ENCODE measurements at places on chromosomes 12 and 14. TPM values are rescaled to one million over a fixed set of nuclear protein-coding genes. Genes with fewer than 3 reads are reported as not detected.

- no peak overlapping the region for H3K27ac ChIP-seq
- H3K27me3 ChIP-seq = no peaks in the 10 kb centered on the region
- no peak for DNase-seq
Observed at GRCh38 chr14:30260833-30261607, 297.9 kb upstream of the G2E3 start.

- H3K36me3 ChIP-seq = no peaks in the 10 kb centered on the region
- no peak overlapping the region for H3K4me3 ChIP-seq
- peaks cover 29% of the 10 kb centered on the region for H3K4me1 ChIP-seq
- no peaks in the 10 kb centered on the region for H3K27me3 ChIP-seq
- DNase-seq = no peak
Observed at GRCh38 chr12:109388167-109388563, 40.5 kb downstream of the MYO1H start.

- no peak overlapping the region for H3K4me3 ChIP-seq
- no peak overlapping the region for H3K27ac ChIP-seq
- DNase-seq = no peak
- no peaks in the 10 kb centered on the region for H3K27me3 ChIP-seq
Observed at GRCh38 chr12:120965534-120966091, 12.7 kb upstream of the HNF1A start.

- no peak for DNase-seq
- no peak overlapping the region for H3K4me3 ChIP-seq
- H3K27ac ChIP-seq = no peak overlapping the region
- no peaks in the 10 kb centered on the region for H3K4me1 ChIP-seq
- no peaks in the 10 kb centered on the region for H3K27me3 ChIP-seq
Observed at GRCh38 chr12:59787610-59788009, 191.8 kb downstream of the SLC16A7 start.

DNA sequence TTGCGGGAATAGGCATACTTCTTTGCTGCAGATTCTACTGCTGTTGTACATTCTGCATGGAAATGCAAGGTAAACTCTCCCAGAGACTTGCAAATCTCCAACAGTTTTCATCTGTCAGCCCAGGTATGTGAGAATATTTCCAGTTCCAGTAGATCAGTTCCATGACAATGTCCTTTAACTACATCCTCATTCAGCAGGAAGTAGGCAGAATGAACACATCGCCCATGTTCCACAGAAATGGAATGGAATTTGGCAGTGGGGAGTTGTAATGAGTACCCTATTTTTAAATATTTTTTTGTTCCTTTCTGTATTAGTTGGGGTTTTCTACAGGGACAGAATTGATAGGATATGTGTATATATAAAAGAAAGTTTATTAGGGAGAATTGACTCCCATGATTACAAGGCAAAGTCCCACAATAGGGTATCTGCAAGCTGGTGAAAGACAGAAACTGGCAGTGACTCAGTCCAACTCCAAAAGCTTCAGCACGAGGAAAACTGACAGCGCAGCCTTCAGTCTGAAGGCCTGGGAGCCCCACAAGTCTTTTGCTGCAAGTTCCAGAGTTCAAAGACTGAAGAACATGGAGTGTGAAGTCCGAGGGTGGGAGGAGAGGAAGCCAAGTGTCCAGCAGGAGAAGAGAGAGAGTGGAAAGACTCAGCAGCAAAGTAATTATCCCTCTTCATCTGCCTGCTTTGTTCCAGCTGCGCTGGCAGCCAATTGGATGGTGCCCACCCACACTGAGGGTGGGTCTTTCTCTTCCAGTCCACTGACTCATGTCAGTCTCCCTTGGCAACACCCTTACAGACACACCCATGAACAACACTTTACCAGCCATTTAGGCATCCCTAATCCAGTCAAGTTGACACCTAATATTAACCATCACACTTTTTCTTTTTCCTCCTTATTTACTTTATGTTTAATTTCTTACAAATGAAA is 110.4 kb upstream of the SCAF11 start:
- no peaks in the 10 kb centered on the region for H3K36me3 ChIP-seq
- H3K4me1 ChIP-seq = no peaks in the 10 kb centered on the region
- no peak overlapping the region for H3K27ac ChIP-seq
- no peak overlapping the region for H3K4me3 ChIP-seq

- H3K27me3 ChIP-seq = no peaks in the 10 kb centered on the region
- H3K4me1 ChIP-seq = no peaks in the 10 kb centered on the region
- H3K4me3 ChIP-seq = no peak overlapping the region
- H3K27ac ChIP-seq = no peak overlapping the region
Observed at GRCh38 chr12:42261708-42262107, 23.7 kb upstream of the YAF2 start.

DNA sequence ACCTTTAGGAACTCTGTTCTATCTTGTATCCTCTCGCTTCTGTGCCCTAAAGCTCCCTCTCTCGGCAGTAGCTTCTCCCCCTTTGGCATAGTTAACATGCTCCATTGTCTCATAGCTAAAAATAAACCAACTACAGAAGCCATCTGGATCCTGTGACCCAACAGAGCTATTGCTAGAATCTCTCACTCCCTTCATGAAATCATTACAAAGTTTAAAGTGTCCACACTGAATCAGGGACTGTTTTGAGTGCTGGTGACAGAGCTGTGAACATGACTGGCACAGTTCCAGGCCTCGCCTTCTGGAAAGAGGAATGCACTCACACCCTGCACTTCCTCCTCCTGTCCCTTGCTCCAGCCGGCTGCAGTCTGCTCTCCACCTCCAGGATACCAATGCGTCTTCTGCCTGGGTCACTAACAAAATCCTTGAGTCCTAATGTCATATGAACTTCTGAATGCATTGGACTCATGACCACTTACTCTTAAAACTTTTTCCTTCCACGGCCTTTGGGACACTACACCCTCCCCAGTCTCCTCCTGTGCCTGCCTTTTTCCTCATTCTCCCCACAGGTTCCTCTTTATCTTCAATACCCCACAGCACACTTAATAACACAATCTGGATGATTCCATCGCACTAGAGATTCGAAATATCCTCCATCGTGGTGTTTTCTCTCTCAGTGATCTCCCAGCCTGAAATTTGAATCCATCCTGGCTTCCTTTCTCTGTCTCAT is 13.2 kb downstream of the PLBD1 start:
- peaks cover 13% of the 10 kb centered on the region for H3K4me1 ChIP-seq
- H3K27me3 ChIP-seq = no peaks in the 10 kb centered on the region
- no peaks in the 10 kb centered on the region for H3K36me3 ChIP-seq
- DNase-seq = peak; percentile 87
- H3K4me3 ChIP-seq = no peak overlapping the region
- H3K27ac ChIP-seq = peak overlapping the region; percentile 40

- no peaks in the 10 kb centered on the region for H3K27me3 ChIP-seq
- peaks cover 15% of the 10 kb centered on the region for H3K4me1 ChIP-seq
- H3K36me3 ChIP-seq = no peaks in the 10 kb centered on the region
- DNase-seq = no peak
Observed at GRCh38 chr14:87623616-87624015, 369.4 kb downstream of the GALC start.

DNA sequence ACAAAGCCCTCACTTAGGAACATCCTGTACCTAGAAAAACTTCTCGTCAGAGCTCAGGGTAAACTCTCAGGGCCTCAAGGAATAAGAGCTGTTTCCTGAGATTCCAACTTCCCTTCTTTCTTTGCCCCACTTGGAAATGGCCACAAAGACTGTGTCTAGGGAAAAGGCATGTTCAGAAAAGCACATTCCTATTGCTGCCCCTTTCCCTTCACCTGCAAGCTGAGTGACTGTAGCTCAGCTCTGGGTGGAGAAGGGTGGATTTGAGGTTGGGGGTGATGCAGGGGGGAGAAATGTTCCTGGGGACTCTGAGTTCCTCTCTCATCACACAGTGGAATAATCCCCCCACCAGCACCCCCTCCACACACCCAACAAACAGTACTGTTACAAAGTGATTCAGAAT is 6.8 kb downstream of the ENDOU start:
- no peak overlapping the region for H3K4me3 ChIP-seq
- H3K27ac ChIP-seq = peak overlapping the region; percentile 43
- no peaks in the 10 kb centered on the region for H3K36me3 ChIP-seq
- peaks cover 46% of the 10 kb centered on the region for H3K4me1 ChIP-seq
- no peak for DNase-seq
- no peaks in the 10 kb centered on the region for H3K27me3 ChIP-seq

Gene STYX
- total RNA-seq = 22.8 TPM

Gene IL31
- not detected for total RNA-seq

Gene SMCO2
- total RNA-seq = not detected

Measured in sigmoid colon (tissue), 7 donors.